ENCODE measurements at places on chromosomes 1 and 21.
A peak's percentile ranks its signal among the peaks of the same experiment; 100 is the strongest.

DNA sequence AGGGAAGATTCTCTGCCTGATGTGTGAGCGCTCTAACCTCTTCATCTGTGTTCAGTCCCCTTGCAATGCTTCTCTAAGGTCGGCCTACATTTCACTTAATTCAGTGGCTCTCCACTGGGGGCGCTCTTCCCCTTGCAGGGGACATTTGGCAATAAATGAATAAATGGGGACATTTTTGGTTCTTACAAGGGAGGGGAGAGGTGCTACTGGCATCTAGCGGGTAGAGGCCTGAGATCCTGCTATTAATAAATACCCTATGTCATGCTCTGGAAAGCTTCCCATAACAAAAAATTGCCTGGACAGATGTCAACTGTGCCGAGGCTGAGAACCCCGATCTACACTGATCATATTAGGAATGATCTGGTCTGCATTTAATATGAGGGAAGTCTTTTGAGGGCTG is 25.9 kb upstream of the DNAJC11 start:
- DNase-seq = peak; percentile 75

- peak; percentile 44 for DNase-seq
Observed at GRCh38 chr1:224617410-224618355, 1.6 kb downstream of the CNIH3 start.

DNA sequence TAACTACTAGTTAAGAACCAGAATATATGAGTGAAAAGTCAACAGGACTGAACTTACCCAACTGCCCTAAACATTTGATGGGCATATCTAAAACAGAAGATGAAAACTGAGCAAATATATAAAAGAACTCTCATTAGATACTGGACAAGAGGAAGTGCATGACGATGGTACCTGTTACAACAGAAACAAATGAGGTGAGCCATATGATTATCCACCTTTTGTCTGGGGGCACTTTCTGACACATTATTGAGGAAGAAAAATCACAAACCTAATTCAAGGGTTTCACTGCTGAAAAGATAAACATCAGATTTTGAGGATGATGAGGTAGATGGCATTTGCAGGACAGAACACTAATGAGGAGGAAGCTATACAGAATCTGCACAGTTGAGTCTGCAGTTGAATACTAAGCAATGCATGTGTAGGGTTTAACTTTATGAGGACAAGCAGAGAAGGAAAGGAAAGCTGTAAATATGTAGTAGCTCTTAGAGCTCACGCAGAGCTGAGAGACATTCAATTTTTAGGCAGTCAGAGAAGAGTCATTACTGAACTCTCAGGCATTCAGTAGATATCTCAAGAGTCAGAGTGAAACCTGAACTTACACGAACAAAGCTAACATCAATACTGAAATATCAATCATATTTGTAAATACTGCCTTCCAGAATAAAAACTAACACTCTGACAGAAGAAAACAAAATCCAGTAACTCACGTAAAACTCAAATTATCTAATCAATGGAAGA is 262.1 kb downstream of the AKT3 start:
- no peak for DNase-seq

DNA sequence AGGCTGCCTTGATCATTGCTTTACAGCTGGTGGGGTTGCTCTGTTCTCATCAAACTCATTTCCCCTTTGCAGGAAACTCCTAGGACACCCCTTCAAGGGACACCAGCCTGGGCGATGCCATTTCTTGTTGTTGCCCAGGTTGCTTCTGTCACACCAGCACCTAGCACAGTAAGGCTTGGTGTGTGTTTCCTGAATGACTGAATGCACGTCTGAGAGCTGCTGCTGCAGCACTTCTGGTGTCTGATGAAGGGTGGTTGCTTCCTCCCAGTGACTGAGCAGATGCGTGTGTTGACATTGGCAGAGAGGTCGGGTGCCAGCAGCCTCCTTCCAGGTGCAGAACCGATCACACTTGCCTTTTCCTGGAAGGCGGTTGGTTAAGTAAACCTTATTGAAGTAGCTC is 477.4 kb downstream of the CAMTA1 start:
- DNase-seq = no peak

DNA sequence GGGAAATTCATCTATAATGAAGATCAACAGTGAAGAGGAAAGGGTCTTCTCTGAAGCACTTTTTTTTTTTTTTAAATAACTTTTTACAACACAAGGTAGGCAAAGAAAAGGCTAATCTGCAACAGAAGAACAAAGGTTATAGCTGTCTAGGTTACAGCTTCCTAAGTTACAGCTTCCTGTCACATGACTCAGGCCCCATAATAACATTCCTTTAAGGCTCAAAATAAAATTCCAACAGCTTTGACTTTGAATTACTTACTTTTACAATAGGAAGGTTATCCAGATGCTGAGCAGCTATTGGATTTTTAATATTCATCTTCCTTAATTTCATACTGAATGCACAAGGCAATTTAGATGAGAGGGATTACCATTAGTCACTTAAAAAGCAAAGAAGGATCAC is 40.4 kb upstream of the TMEM61 start:
- DNase-seq = no peak

- DNase-seq = no peak
Observed at GRCh38 chr1:172885971-172886370, 164.8 kb downstream of the TNFSF18 start.

DNA sequence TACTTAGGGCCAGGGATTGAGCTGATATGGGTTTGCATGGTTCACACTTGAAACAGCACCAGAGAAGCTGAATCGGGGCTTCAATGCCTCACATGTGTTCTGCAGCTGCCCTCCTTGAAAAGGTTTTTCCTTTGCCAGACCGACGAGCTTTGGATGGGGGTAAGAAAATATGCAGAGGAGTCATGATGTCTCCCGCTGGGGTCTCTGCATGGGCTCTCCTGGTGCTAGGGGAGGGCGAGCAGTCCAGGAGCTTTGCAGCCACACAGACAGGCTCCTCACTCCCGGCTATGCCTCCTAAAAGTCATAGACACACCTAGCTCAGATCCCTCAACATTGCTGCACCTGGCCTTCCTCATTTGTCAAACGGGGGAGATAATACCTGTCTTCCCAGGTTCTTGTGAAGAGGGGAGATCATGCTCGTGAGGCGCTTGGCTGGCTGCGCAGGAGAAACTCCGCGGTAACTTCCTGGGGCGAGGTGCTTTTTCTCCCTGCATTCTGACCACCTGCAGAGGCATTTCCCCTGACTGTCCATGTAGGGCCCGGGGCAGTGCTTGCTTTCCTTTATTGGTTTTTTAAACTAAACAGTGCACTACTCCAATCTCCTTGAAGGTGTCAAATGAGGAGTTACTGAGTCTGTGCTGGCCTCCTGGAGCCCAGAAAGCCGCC is 112.4 kb downstream of the PLXNA2 start:
- DNase-seq = no peak

DNA sequence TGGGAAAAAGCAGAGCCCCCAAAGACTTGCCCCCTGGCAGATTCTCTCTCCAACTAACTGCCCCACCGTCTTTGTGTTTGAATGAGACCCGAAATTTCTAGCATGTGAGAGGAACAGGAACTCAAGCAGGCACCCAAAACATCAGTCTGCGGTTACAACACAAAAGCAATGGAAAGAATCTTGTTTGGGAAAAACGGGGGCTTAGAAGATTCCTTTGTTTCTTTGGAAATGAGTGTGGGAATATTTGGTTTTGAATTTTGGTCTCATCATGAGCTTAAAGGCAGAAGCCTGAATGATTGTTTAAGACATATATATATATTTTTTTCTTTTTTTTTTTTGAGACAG is 188.9 kb upstream of the TMEM51 start:
- no peak for DNase-seq

DNA sequence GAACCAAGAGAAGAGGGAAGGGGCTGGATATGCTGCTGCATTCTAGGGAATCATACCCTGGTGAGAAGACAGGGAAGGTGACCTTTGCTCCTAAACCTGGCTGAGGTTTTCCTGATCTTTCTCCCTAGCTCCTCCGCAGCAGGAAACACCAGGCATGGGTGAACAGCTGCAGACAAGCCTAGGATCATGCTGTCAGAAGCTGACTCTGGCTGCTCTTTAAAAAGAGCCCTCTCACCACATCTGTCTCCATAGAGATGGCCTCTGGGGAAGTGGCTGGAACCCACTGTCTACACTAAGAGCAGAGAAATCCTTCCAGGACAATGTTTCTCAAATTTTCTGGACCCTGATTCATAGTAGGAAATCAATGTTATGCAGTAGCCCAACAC is 57.6 kb downstream of the CD34 start:
- no peak for DNase-seq

GRCh38 chr1:9703681-9704080 is 52.1 kb downstream of the PIK3CD start:
- DNase-seq = no peak

GRCh38 chr1:184574588-184574987 is 180.1 kb downstream of the EDEM3 start:
- DNase-seq = peak; percentile 38

- DNase-seq = no peak
Observed at GRCh38 chr1:23585321-23586022, 26.2 kb upstream of the ID3 start.

- DNase-seq = no peak
Observed at GRCh38 chr1:247105966-247106365, 1.8 kb upstream of the ZNF669 start.

GRCh38 chr21:31838586-31839355 is 34.0 kb upstream of the HUNK start:
- no peak for DNase-seq

- DNase-seq = no peak
Observed at GRCh38 chr1:114902343-114902742, 47.7 kb downstream of the SYCP1 start.

- peak; percentile 68 for DNase-seq
Observed at GRCh38 chr1:201461645-201462441, 7.1 kb downstream of the PHLDA3 start.

GRCh38 chr1:159916242-159917051 is 8.9 kb downstream of the TAGLN2 start:
- DNase-seq = peak; percentile 95

DNA sequence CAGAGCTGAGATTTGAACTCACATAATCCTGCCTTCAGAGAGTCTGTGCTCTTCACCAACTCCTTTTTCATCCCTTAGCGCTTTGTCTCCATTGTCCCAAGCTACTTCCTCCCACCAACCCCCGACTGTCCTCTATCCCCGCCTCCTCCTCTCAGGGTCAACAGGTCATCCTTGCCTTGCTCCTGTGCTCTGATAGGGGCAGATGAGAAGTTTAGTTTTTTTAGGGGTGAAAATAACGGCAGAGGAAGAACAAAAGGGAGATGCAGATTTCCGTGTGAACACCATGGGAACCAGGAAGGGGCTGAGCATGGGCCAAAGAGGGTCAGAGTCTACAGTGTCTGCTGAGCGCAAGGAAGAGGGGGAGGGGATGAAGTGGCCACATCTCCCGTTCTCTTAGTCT is 31.9 kb downstream of the GLUL start:
- DNase-seq = peak; percentile 27

DNA sequence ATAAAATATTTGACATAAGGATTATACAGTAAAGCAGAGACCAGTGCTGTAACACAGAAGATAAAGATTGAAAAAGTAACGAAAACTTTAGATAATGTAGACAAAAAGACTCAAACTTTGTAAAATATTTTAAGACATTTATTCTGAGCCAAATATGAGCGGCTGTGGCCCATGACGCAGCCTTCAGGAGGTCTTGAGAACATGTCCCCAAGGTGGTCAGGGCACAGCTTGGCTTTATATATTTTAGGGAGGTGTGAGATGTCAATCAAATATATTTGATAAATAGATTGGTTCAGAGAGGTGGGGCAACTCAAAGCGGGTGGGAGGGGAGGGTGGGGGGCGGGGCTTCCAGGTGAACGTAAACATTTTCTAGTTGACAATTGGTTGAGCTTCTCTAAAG is 81.2 kb downstream of the WDR4 start:
- DNase-seq = no peak

GRCh38 chr1:24786191-24786590 is 40.9 kb downstream of the CLIC4 start:
- no peak for DNase-seq

DNA sequence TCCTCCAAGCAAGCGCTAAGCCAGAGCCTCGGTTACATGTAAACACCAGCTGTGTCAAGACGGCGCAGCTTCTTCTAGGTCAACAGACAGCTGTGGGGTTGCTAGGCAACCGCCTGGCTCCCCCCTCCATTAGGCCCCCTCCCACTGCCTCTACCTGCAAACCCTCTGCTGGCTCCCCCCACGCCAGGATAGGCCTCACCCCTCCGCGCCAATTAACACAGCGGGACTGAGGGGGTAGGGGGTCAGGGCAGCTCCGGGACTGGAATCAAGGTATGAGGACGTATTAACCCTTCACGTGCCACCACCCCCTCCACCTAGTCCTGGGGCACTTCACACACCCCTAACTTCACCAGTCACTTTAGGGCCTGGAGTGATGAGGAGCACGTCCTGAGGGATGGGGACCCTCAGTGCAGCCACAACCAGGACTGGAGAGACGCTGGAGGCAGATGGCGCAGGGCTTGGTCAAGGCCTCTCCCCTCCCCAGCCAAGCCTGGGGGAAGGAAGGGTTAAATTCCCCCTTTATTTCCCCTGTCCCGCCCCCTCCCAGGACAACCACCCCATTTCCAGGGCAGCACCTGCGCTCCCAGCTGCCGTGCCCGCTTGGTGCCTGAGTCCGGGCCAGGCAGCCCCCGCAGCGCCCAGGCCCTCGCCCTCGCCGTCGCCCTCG is 37.4 kb upstream of the WASF2 start:
- DNase-seq = peak; percentile 94

DNA sequence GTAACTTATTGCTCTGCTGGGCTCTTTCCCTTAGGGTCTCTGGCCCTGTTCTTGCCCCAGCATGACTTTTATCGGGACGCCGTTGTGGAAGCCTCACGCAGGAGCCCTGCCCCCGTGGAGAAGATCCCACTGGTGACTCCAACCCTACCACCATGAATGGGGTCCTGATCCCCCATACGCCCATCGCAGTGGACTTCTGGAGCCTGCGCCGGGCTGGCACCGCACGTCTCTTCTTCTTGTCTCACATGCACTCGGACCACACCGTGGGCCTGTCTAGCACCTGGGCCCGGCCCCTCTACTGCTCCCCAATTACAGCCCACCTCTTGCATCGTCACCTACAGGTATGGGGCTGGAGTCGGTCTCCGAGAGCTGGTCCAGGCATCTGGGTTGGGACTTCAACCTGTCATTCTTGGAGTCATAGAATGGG is 322 bp downstream of the DCLRE1B start:
- peak; percentile 71 for DNase-seq

- DNase-seq = peak; percentile 45
Observed at GRCh38 chr1:230215031-230215430, 148.0 kb downstream of the GALNT2 start.

DNA sequence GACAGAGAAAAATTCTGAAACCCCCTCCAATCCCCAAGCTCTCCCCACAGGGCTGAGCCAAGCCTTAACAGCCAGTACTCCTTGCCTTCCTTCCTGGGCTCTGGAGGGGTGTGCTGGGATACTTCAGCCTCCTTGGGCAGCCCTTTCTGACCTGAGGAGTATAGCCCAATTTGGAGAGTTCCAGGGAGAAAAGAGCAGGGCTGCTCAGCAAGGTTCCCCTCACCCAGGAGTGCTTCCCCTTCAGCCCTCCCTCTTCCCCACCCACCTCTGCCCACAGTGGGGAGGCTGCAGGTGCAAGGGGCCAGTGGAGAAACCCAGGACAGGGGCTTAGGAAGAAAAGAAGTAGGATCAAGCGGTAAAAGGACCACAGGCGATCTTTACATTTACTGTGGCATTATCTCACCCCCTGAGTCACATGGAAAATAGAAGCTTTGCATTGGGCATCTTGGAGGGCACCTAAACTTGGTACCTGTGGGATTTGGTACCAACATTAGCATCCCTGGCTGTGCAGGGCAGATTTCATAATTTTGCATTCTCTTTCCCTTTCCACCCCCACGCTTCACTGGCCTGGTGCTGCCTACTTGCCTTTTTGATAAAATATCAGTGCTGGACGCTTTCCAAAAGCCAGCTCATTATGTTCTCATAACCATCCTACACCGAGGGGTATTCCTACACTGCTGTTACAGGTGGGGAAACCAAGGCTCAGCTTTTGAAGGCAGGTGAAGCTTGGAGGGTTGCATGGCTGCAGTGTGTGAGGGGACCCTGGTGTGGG is 2.8 kb upstream of the ADORA1 start:
- no peak for DNase-seq
